Sigmoid colon (tissue), 7 donors: ENCODE measurements at places on chromosomes 16 and 17. TPM values are rescaled to one million over a fixed set of nuclear protein-coding genes. Genes with fewer than 3 reads are reported as not detected.

GRCh38 chr17:27986805-27987684, 55.4 kb upstream of the NLK start:
- H3K4me3 ChIP-seq, result no peak overlapping the region
- no peak for DNase-seq
- no peaks in the 10 kb centered on the region for H3K36me3 ChIP-seq
- H3K4me1 ChIP-seq, result no peaks in the 10 kb centered on the region

GRCh38 chr17:29143894-29144293, 36.3 kb downstream of the MYO18A start:
- no peak overlapping the region for H3K4me3 ChIP-seq
- DNase-seq, result no peak
- H3K36me3 ChIP-seq, result no peaks in the 10 kb centered on the region
- H3K27me3 ChIP-seq, result no peaks in the 10 kb centered on the region

NGFR gene
- total RNA-seq, result 12.1 TPM

DNA sequence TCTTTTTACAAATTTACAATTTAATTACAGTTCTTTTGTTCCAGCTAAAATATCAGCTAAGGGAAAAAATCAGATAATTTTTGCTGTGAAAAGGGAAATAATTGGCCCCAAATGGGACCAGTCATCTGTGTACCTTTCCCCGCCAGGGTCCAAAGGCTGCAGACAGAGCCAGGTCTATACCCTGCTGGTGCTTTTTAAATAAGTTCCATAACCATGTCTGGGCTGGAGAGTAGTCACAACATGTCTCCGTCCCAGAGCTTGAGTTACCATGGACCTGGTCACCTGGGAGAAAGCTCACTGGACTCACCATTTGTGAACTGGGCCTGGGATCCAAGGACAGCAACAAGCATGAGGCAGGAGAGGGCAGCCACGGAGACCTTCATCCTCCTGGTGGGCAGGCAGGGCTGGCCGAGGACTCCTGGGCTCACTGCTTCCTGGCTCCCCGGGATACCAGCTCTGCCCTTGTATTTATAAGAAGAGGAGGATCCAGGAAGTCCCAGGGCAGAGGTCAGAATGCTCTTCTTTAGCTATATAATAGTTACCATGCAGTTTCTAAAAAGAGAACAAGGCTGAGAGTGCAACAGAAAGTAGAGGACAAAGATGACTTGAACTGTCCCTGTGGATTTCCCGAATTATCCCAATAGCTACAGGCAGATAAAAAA, at the start of gene CCL15:
TSS of gene CCL15 (minus strand) at position 444 of the 662 bp plus-strand sequence. CDS start at position 383, 61 bp downstream.
- no peak for DNase-seq
- H3K4me3 ChIP-seq, result no peak within 1 kb of the TSS
- no peaks in the 10 kb centered on the region for H3K36me3 ChIP-seq
- H3K27me3 ChIP-seq, result peaks cover 7% of the 10 kb centered on the region
- no peaks in the 10 kb centered on the region for H3K4me1 ChIP-seq

- H3K27me3 ChIP-seq, result no peaks in the 10 kb centered on the region
- no peak overlapping the region for H3K27ac ChIP-seq
Measured at GRCh38 chr16:11450136-11450535, 104.9 kb downstream of the RMI2 start.

GRCh38 chr16:6032438-6032837, 934.8 kb upstream of the EEF2KMT start:
- H3K4me3 ChIP-seq, result no peak overlapping the region
- no peak overlapping the region for H3K27ac ChIP-seq
- DNase-seq, result no peak
- no peaks in the 10 kb centered on the region for H3K27me3 ChIP-seq

MT2A gene
- 52.1 TPM for total RNA-seq

DNA sequence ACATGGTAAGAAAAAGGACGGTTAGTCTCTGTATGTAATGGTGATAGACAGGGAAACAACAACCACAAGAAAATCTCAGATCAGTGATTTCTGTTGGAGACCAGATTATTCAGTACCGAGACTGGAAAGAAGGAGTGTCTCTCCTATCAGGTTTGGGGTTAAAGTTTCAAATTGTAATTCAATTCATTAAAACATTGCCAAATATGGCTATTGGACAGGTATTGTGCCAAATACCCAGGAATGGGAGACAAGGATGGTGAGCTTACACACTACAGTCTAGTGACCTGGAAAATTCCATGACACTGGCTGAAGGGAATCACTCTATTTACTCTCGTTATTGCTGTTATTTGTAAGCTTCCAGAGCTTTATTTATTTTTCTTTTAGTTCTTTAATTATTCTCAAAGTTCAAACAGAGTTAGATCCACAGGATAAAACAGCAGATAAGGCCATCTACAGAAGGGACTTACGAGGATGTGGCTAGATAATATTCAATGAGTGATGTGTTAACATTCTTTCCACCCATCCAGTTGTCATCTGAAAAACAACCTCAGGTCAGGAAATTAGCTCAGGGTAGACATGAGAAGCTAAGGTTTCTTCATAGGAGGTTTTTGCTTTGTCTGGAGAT, 25.1 kb upstream of the MMD start:
- H3K27me3 ChIP-seq, result no peaks in the 10 kb centered on the region
- no peak overlapping the region for H3K4me3 ChIP-seq
- H3K36me3 ChIP-seq, result no peaks in the 10 kb centered on the region
- H3K27ac ChIP-seq, result peak overlapping the region; percentile 92

DNA sequence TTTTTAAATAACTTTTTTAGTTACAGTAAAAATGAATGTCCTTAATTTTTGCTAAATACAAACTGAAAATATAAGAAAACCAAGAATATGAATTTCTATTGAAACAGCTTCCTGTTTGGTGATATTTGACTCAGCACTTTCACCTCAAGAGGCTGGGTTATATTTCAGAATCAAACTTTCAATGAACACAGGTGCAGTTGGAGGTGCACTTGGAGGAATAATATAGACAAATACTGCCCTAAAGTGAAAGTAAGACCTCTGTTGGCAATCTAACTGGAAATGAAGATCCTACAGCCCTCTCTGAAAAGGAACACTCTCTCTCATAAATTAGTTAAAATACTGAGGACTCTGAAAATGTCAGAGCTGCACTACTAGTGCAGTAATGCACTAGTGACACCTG, 106.2 kb downstream of the BRIP1 start:
- no peak for DNase-seq
- no peaks in the 10 kb centered on the region for H3K4me1 ChIP-seq
- no peak overlapping the region for H3K27ac ChIP-seq

DNA sequence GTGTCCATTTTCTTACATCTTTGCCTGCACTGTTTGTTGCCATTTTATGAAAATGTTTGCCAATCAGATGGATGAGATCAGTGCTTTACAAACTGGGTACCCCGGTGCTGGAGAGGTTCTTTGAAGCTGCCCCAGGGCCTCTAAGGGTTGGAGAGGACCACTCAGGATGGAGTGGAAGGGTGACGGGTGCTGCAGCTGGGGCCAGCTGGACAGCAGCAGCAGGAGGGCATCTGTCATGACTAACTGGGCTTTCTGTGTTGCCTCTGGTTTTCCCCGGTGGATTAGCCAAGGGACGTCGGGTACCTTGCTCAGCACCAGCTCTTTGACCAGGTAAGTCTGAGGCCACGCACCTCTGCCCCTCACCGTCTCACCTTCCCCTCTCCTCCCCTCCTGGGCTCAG, 12.3 kb downstream of the KDM8 start:
- no peaks in the 10 kb centered on the region for H3K27me3 ChIP-seq
- H3K4me1 ChIP-seq, result no peaks in the 10 kb centered on the region
- no peak overlapping the region for H3K27ac ChIP-seq
- no peaks in the 10 kb centered on the region for H3K36me3 ChIP-seq

GRCh38 chr16:87458424-87458915, 34.4 kb downstream of the ZCCHC14 start:
- H3K4me3 ChIP-seq, result no peak overlapping the region
- DNase-seq, result no peak
- H3K4me1 ChIP-seq, result peaks cover 31% of the 10 kb centered on the region
- H3K36me3 ChIP-seq, result peaks cover 7% of the 10 kb centered on the region
- H3K27me3 ChIP-seq, result no peaks in the 10 kb centered on the region
- H3K27ac ChIP-seq, result no peak overlapping the region

DNA sequence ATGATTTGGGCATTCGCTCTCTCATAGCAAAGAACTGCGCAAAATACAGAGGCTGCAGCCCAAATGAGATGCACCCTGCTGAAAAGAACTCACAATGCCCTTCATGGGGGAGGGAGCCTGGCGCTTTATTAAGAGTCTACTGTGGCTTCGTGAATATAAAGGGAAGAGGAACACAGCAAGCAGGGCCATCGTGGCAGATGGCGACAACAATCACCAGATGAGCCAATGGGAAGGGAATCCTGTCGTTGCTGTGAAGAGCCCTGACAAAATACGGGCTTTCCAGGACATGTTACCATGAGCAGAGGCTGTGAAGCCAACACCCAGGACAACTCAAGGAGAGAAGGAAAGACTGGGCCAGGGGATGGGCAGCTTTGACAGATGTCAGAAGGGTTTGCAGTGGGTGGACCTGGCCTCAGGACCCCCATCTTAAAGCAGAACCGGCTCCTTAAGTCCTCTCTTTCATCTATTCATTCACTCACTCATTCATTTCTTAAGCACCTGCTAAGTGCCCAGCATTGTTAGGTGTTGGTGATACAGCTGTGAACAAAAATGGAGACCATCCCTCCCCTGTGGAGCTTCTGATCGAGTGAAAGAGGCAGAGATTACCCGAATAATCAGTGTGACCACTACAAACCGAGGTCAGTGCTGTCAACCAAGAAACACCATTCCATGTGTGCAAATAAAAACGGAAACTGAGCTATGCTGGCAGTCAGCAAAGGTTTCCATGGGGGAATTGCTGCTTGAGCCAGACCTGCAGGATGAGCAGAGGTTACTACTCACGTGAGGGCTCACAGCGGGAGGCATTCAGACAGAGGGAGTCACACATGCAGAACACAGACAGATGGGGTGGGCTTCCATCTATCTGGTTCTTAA, 125.8 kb downstream of the DYNLRB2 start:
- no peaks in the 10 kb centered on the region for H3K4me1 ChIP-seq
- H3K27ac ChIP-seq, result no peak overlapping the region
- no peaks in the 10 kb centered on the region for H3K27me3 ChIP-seq
- H3K4me3 ChIP-seq, result no peak overlapping the region

DNA sequence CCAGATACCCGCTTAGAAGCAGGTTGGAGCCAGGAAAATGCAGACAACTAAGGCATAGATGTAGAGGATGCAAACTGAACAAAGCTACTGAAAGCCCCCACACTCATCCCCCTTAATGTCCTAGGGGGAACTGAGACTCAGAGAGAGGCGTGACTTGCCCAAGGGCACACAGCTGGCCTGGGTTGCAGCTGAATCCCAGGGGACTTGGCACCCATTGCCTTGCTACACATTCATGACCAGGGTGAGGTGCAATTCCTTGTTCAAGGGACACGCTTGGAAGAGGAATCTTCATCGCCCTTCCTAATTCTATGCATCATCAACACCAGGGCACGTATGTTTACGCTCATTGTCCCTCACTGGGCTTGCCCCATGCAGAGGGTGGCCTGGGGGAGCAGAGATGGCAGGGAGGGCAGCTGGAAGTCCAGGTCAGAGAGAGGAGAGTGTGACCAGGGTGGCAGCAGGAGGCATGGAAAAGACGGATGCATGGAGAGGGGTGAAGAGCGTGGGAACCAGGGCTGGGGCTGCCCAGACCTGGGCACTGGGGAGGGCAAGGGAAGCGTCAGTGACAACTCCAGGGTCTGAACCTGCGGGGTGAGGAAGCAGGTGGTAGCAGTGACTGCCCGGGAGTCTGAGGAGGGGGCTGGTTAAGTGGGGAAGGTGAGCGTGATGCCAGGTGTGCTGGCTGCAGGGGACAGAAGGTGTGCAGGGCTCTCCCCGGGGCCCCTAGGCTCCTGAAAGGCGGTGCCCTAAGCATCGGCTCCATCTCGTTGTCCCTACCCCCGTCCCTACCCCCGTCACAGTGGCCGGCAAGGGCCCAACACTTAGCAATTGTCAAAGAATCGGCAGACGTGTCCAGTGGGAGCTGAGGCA, 267.1 kb upstream of the TNRC6C start:
- DNase-seq, result no peak
- no peak overlapping the region for H3K27ac ChIP-seq
- H3K27me3 ChIP-seq, result no peaks in the 10 kb centered on the region
- no peak overlapping the region for H3K4me3 ChIP-seq
- H3K36me3 ChIP-seq, result no peaks in the 10 kb centered on the region

DNA sequence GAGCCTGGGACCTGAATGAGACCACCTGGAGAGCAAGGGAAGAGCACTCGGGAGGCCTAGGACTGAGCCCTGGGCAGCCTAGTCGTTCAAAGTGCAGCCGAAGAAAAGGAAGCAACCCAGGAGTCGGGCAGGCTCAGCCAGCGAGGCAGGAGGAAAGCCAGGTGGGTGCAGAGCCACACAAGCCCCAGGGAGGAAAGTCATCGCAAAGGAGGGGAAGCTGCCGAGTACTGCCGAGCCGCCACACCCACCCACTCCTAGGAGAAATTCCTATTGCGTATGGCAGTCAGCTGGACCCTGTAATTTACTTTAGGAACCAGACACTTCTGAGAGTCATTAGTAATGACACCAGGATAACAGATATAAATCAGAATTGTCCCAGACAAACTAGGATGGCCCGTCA, 187.6 kb downstream of the KATNIP start:
- H3K36me3 ChIP-seq, result no peaks in the 10 kb centered on the region
- no peak overlapping the region for H3K27ac ChIP-seq
- H3K27me3 ChIP-seq, result no peaks in the 10 kb centered on the region
- no peak overlapping the region for H3K4me3 ChIP-seq
- no peak for DNase-seq
- H3K4me1 ChIP-seq, result no peaks in the 10 kb centered on the region

ACSM5 gene
- 11.4 TPM for total RNA-seq

DNA sequence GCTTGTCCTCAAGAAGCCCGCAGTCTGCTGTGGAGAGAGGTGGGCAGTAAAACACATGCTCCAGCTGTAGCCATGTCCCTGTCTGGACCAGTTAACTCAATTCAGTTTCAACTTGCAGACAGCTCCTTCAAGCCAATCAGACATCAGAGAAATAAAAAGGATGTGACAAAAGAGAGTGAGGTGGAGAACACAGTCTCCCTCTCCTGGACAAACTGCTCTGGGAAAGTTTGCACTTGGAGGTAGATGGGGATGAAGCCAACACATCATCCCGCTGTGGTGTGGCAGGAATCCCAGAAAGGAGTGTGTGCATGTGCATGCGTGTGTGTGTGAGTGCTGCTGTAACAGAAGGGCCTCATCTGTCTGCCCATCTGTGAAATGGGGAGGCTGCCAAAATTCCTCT, 358.6 kb upstream of the ASIC2 start:
- H3K4me3 ChIP-seq, result no peak overlapping the region
- no peak for DNase-seq
- H3K27ac ChIP-seq, result no peak overlapping the region
- no peaks in the 10 kb centered on the region for H3K36me3 ChIP-seq

GRCh38 chr16:86185089-86185488, 286.1 kb downstream of the IRF8 start:
- no peaks in the 10 kb centered on the region for H3K4me1 ChIP-seq
- no peaks in the 10 kb centered on the region for H3K36me3 ChIP-seq
- H3K27me3 ChIP-seq, result no peaks in the 10 kb centered on the region
- no peak overlapping the region for H3K27ac ChIP-seq
- no peak overlapping the region for H3K4me3 ChIP-seq
- no peak for DNase-seq
